Lower lobe of right lung (tissue), 2 donors: ENCODE measurements at places on chromosomes 11 and 22.
A peak's percentile ranks its signal among the peaks of the same experiment; 100 is the strongest.

DNA sequence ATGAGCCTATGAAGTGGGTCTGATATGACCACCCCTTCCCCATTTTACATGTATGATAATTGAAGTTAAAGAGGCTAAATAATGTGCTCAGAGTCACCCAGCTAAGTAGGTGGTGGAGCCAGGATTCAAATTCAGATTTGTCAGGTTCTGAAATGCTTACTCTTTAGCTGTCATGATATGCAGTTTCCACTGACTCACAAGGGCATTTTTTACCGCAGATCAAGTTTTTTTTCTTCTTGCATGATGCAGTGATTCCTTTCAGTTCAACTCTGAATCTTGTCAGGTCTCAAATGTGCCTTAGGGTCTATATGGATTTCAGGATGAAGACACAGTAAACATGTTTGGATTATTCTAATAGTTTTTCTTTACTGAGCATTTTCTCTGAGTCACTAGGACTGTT lies 12.6 kb upstream of the TRIM44 start:
- DNase-seq, result no peak

DNA sequence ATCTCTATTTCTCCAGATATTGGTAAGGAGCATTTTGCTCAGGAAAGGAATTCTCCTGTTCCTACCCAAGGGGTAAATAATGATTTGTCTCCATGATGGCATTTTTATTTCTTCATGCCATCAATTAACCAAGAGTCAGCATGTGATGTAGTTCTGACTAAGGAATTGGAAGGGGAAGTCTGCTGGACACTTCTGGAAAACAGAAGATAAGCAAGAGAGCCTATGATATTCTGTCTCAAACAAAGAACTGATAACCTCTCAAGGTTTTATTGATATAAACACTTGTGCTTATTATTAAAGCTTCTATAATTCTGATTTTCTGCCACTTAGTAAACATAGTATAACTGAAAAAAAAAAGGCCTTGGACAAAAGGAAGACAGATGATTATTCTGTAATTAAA lies 673.0 kb upstream of the CHORDC1 start:
- no peak for DNase-seq

DNA sequence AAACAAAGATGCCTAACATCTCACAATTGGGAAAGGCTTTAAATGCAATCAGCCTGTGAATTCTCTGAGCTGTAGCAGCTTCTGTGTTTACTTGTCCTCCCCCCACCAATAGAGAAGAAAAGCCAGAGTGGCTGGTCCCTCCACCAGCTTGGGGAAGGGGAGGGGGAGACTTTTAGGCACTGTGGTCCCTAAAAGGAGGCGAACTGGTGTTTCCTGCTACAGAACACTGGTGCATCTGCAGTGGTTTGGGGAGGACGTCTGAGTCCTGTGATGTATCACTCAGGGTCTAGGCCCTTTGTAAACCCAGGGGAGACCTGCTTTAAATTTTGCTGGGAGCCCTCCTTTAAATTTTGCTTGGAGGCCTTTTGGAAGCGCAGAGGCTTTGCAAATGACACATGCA lies 16.9 kb downstream of the TNRC6B start:
- no peak for DNase-seq

- DNase-seq, result no peak
These were observed 866 bp upstream of the SELENOO start for GRCh38 chr22:50199829-50200460.

GRCh38 chr22:29949872-29950271 lies 66.9 kb downstream of the MTMR3 start:
- no peak for DNase-seq

GRCh38 chr11:9029422-9029821 lies 25.6 kb upstream of the NRIP3 start:
- no peak for DNase-seq

DNA sequence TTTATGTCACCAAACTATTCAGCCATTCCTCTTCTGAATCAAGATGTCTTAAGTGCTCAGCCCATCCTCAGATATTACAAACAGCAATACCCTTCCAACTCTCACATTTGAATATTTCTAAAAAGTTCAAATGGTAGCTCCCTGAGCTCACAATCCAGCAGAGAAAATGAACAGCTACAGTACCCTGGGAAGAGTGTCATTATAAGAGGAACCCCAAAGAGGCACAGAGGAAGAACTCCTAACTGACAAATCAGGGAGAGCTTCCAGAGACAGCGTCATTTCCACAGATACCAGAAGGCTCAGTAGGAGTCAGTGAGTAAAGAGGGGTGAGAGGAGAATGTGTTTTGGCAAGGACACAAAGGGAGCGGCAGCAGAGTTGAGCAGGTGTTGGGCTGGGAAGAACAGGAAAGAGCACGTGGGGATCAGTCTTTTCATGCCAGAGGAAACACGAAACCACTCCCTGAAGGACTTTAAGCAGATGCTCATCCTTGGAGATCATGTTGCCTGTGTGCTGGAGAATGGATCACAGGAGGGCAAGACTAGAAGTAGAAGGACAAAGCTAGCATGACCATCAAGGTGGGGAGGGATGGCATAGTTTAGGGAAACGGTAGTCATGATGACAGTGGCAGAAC lies 4.3 kb downstream of the CLTCL1 start:
- no peak for DNase-seq

- DNase-seq, result peak; percentile 72
These were observed 36.9 kb upstream of the CLPB start for GRCh38 chr11:72471005-72471898.

DNA sequence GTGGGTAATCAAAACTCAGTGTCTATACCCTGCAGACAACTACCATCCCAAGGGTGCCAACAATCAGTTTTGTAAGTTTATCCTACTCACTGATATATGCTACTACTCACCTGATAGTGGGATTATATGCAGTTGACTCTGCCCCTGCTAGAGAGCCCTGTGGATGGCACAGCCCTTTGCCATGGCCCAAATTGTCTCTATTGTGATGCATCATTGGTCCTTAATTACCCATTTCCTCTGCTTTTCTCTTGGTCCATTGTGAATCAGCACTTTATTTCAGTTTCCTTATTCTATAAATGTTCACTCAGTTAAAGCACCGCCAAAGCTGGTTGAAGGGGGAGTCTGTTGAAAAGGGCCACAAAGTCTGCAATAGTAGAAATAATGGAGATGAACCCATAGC lies 42.3 kb downstream of the PLAAT5 start:
- DNase-seq, result no peak
